ENCODE measurements at places on chromosomes 2 and 18. TPM values are rescaled to one million over a fixed set of nuclear protein-coding genes. Genes with fewer than 3 reads are reported as not detected.
A peak's percentile ranks its signal among the peaks of the same experiment; 100 is the strongest.

DNA sequence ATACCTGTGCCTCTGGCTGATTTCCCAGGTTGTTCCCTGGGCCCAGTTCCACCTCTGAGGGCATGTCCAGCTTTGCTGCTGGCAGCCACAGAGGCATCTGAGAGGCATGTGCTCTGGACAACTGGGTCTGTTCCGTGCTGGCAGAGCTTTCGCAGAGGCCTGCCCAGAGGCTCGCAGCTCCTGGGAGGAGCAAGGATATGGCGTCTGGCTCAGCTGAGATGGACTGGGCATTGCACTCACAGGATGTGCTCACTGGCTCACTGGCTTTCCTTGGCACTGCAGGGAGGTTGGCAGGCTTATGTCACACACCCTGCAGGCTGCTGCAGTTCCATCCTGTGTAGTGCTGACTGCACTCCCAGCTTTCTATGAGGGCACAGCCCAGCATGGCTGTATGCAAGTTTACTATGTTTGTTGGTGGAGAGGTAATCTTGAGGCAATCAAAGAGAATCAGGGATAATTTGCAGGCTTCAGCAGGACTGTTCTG lies 172.3 kb downstream of the PRKCE start:
- peak; percentile 79 for DNase-seq

ARHGAP28 gene
- 13.0 TPM for total RNA-seq

GRCh38 chr2:24822049-24822706 lies 29.0 kb downstream of the CENPO start:
- DNase-seq = no peak

DNA sequence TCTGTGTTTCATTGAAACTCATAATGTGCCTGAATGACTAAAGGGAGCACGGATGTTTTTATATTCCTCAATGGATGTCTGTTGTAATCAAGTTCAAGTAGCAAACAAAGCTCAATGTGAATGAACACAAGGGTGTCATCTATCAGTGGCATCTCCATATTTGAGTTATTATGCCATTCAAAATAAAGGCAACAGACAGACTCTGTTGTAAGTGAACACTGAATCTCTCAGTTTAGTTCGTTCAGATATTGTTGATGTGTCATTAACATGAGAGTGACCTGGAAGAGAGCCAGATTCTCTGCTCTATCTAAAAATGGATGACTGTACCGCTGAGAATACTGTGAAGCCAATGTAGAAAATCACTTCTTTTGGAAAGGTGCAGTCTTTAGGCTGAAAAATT lies 118.7 kb downstream of the NUP35 start:
- DNase-seq = no peak

DNA sequence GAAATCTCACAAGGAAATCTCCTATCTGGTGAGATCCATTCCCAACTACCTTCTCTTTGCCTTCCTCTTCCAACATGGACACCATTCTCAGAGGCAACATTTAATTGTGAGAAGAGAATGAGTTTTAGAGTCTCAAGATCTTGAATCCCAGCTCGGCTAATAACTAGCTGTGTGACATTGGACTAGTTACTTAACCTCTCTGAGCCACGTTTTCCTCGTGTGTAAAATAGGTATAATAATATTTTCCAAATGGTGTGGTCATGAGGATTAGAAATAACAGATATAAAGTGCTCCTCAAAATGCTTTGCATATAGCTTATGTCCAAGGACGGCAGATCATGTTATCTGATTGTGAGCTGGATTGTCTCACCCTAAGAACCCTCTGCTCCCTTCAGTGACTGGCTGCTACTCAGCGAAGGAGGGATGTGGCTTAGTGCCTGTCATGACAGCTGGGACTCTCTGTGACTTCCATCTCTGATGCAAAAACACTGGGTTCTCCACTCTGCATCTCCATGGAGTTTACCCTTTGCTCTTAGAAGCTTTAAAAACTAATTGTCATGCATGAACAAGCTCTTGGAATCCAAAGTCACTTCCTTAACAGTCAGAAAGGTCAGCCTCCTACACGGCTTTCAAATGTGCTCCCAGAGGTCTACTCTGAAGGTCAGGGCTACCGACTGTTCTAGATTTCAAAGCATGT lies 38.4 kb upstream of the MRPL19 start:
- no peak for DNase-seq
